SK-N-SH (cell line): ENCODE measurements at places on chromosomes 12 and 14.

DNA sequence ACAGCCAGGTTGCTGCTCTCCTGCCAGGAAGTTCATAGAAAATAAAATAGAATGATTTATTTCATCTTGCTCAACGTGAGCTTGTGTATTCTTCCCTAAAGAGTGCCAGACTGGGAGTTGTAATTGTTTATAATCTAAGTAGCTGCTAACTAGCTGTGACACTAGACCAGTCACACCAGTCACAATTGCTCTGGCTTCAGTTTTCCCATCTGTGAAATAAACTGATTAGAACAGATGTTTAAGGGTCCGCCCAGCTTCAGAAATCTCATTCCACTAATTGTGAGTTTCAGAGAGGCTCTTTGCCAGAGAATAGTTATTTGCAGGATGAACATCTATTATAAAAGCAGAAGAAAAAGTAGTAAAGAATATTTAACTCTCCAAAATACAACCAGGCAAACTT, 55.6 kb upstream of the ZDHHC17 start:
- DNase-seq: no peak

DNA sequence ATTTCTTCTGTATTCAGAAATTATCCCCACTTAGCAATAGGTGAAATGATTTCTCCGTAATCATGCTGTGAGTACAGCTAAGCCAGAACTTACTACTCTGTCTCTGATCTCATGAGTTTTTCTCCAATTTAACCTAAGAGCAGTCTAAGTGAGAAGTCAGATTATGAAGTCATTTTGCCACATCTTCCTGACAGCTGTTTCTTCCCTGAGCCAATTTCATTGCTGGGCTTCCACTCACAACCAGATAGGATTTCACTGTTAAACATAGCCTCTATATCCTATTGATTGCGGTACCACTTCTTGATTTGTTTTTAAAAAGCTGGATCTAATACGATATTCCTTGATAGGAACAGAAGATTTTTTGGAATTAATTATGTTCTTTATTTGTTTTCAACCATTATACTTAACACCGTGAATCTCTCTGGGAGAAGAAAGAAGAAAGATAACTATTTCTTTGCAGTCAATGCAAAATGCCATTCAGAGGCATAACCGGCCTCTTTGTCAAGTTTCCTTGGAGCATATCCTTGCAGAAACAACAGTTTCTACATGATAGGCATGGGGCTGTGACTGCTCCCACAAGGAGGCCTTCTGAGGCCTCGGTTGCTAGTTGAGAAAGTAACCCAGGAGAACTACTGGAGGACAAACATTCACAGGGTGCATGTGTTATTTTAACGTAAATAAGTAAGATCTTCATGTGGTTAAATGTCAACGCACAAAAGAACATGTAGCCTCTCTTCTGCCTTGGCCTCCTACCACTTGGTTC, 212.2 kb downstream of the NPAS3 start:
- no peak for DNase-seq

- no peak for DNase-seq
Observed at GRCh38 chr12:19434538-19434937, 4.8 kb upstream of the AEBP2 start.

- no peak for DNase-seq
Observed at GRCh38 chr12:75981247-75982168, 50.1 kb downstream of the PHLDA1 start.

GRCh38 chr14:70857496-70857890, 48.2 kb upstream of the MAP3K9 start:
- DNase-seq: no peak
